ENCODE measurements at places on chromosomes 3 and 15. TPM values are rescaled to one million over a fixed set of nuclear protein-coding genes. Genes with fewer than 3 reads are reported as not detected.

DNA sequence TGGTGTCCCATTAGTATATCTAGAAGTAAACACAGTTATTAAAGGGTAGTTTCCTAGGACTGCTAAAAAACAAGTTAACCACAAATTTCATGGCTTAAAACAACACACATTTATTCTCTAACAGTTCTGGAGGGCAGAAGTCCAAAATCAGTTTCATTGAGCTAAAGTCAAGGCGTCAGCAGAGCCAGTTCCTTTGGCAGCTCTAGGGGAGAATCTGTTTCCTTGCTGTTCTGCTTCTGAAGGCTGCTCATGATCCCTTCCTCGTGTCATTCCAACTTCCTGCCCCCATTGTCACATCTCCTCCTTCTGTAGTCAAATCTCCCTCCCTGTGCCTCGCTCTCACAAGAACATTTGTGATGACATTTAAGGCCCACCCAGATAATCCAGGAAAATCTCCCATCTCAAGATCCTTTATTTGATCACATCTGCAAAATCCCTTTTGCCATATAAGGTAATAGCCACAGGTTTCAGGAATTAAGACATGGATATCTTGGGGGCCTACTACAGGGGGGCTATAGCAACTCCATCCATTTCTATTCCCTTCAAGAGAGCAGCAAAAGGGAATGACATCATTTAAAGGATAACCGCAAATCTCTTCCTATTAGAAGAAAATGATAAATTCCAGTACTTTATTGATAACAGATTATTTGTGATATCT, 50.1 kb downstream of the GPR176 start:
- no peak for DNase-seq

DNA sequence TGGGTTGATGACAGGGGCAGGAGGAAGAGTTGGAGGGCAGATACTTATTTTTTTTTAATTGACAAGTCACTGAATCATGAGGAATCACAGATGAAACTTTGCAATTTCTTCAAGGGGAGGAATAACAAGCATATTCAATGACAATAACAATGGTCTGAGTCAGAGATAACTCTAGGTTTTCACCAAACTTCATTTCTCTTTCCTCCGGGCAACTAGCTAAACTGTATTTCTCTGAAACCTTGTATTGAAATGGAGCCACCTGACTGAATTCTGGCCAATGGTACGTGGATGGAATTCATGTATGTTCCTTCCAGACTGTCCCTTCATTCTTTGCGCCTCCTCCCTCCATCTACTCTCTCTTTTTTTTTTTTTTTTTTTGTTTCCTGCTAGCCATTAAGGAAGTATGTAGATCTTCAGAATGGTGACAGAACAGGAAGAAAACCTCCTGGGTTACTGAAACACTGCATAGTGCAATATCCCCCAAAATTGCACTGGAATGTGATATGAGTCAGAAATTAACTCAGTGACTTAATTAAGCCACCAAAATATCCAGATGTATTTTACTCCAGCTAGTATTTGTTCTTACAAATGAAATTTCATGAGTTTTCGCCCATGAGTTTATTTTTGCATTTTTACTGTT, 495.4 kb downstream of the OTOL1 start:
- DNase-seq, result no peak

DNA sequence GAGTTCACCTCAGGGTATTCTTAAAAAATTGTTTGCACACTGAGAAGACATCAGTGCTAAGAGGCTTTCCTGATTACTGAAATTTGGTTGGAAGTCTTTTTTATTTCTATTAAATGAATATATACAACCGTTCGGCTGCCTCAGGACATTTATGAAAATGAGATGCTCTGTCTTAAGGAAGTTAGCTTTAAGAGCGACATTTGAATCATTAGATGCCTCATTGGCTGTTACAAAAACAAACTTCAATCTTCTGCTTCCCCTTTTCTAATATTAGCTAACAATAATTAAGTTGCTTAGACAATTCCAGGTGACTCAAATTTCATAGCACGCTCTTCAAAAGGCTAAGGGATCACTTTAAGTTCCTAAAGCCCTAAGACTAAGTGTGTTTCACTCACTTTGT, 673.7 kb downstream of the FHIT start:
- DNase-seq, result no peak

DNA sequence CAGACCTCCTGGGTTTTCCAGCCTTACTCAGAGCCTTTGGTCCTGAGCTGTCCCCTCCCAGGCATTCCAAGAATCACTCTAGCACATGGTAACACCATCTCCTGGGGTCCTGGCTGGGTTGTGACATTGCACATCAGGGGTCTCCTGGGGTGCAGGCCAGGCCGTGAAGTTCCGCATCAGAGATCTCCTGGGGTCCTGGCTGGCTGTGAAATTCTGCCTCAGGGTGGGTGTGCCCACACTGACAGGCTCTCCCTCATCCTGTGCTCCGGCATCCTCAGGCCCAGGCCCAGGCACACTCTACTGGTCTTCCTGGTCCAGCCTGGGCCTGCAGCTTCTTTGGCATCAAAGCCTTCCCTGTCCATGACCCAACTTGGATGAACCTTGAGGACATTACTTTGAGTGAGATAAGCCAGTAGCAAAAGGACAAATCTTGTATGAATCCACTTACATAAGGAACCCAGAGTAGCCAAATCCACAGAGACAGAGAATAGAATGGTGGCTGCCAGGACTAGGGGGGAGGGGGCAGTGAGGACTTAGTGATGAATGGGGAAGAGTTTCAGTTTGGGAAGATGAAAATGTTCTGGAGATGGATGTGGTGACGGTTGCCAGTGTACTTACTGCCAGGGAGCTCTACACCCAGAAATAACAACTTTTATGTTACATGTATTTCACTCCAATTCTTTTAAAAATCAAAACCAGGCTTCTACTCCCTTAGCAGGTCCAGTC, 49.1 kb upstream of the KLF13 start:
- peak; percentile 65 for DNase-seq

DNA sequence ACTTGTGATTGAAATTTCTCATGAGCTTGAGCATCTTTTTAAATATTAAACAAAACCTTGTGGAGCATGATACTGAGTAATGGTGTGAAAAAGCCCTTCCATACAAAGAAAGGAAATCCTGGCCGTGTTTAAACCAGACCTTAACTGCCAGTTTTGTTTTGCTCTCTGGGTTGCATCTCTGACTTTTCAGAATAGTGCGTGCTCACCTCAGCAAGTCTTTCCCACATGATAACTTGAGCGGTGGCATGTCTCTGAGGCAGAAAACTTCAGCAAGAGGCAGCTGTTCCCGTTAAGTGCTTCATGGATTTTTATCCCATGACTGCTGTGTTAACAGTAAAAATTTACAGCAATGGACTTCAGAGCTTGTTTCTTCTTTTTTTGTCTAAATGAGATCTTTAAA, 393.3 kb downstream of the FEZF2 start:
- no peak for DNase-seq

DNA sequence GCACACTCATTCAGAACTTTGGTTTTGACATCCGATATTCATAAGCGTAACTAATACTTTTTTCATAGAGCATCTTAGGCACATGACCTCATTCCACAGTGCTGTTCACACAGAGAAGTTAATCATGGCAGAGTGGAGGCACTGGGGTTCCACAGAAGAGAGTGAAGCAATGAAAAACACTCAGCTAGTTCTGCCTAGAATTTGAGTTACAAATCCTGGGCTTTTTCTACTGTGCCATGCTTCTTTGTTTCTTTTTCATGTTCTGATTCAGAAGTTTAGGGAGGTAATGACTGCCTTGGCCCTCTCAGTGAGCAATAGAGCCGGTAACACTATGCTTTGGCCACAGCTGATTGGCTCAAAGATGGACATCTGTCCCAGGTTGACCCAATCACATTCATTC, 176.1 kb upstream of the MITF start:
- DNase-seq, result no peak

DNA sequence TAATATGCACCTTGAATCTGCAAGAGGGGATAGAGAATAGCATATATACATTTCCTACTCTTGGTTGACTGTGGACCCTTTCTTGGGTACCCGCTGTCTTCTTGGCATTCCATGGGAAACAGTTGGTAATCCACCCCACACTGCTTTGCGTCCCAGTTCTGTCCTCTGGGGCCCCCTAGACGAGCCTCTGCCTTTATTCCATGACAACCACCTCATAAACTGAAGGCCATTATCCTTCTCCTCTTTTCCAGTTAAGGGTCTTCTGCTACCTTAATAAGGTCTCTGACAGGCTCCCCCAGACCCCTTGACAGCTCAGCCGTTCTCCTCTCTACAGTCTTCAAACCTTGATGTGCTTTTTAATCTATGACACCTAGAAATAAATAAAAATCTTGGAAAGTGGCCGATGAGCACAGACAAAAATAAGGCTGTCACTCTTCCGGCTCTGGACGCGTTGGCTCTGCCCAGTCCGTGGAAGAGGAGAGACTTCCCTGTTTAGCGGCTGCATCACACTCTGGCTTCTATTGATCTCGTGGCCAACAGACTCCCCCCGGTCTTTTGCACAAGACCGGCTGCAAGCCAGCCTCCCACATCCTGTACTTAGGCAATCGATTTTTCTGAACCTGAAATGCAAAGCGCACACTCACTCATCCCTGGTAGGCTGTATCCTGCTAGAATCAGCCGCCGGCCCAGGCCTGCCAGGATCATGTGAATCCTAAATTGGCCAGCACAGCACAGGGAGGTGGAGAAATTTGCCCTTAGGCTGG, 251.0 kb upstream of the TLE3 start:
- peak; percentile 82 for DNase-seq

DNA sequence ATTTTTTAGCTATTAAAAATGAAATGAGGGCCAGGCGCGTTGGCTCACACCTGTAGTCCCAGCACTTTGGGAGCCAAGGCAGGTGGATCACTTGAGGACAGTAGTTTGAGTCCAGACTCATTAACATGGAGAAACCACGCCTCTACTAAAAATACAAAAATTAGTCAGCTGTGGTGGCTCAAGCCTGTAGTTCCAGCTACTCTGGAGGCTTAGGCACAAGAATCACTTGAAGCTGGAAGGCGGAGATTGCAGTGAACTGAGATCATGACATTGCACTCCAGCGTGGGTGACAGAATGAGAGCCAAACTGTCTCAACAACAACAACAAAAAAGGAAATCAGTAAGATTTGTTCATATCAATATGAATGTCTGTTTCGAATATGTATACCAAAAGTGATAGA, 517.1 kb downstream of the ROBO1 start:
- no peak for DNase-seq

DNA sequence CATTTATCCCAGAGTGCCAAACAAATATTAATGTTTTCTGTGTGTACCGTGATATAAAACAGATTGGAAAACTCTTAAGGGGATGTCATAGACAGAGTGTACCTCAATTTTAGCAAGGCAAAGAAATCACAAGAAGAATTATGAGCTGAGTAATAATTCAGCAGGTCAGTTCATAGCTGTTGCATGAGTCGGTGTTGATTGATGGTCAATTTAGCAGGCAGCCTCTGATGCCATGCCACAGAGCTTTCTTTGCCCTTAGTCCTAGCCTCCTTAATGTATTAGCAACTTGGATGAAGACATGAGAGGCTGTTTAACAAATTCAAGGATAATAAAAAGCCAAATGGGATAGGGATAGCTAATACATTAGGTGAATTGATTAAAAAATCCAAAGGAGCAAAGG, 6.8 kb downstream of the SLC35A5 start:
- DNase-seq, result no peak

GRCh38 chr15:96327155-96327741, 3.3 kb upstream of the NR2F2 start:
- DNase-seq, result no peak

- no peak for DNase-seq
These were observed 54.5 kb downstream of the CHD2 start for GRCh38 chr15:92954578-92954977.

GRCh38 chr3:10004960-10005564, 18.4 kb upstream of the EMC3 start:
- DNase-seq, result no peak

The SLC9C1 gene
- total RNA-seq, result 1.4 TPM

The GOLGA8T gene
- not detected for total RNA-seq

Data from posterior vena cava (tissue), 2 donors.